ENCODE measurements at places on chromosomes 5 and 9.

DNA sequence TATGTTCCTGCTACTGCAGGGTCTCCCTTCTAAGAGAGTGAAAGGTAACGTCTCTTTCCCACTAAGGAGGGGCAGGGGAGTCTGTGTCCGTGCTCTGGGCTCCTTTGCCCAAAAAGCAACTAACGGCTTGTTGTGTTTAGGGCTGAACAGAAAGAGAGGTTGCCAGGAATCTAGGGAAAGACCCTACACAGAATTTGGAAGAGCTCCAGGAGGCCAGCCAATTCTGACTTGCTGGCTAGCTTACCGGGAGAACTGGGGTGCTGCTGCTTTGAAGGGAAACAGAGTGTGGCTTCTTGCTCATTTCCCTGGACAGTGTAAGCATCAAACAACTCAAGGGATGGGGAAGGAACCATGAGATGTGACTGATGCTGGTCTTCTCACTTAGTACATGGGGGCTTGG, 176.1 kb downstream of the GADD45G start:
- DNase-seq: no peak

GRCh38 chr9:109354190-109354589, 33.3 kb upstream of the EPB41L4B start:
- DNase-seq: no peak

GRCh38 chr9:3528451-3528850, 2.6 kb upstream of the RFX3 start:
- DNase-seq: peak; percentile 41

- no peak for DNase-seq
Measured at GRCh38 chr9:131688377-131688776, 51.5 kb downstream of the RAPGEF1 start.

- no peak for DNase-seq
Measured at GRCh38 chr5:122424132-122424531, 112.1 kb downstream of the SNCAIP start.

- no peak for DNase-seq
Measured at GRCh38 chr5:32108167-32108566, 66.0 kb downstream of the GOLPH3 start.

GRCh38 chr9:121774715-121775613, 123.5 kb downstream of the DAB2IP start:
- no peak for DNase-seq

DNA sequence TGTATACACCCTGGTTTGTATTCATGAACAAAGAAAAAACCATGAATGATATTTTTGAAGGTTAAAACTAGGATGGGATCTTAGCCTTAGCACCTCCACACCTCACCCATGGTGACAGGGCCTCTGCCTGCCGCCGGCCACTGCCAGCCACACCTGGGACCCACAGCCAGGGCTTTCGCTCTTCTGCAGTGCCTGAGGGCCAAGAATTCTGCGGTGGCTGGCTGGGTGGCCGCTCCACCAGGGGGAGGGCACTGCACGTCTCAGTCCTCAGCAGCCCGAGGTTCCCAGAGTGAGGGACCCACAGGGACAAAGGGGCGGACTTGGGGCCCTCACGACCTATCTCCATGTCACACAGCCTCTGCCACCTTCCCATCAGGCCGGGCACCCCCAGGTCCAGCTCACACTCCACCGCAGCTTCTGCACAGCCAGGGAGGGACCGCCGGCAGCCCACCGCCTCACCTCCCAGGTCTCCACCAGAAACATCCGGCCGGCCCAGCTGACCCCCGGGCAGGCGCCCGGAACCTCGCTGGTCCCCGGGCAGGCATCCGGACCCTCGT, 6.9 kb downstream of the EXD3 start:
- DNase-seq: no peak

- DNase-seq: no peak
Measured at GRCh38 chr5:175377816-175378215, 66.2 kb downstream of the DRD1 start.

DNA sequence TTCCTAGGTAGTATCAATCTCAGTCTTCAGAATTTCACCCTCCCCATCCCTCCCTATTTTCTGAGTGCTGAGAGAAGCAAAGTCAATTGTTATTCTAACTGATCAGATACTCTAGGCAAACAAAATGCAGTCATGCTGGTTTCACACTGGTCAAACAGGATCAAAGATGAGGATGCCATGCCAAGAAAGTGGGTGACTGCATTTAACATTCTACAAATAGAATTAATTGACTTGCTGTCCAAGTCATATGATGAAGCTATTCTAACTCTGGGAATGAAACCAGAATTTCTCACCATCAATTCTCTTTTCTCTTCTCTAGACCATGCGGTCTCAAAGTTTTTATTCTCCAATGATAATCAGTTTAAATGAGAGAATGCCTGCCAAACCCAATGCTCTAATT, 112.5 kb downstream of the CTNND2 start:
- no peak for DNase-seq

GRCh38 chr9:107367727-107368502, 84.8 kb downstream of the RAD23B start:
- DNase-seq: no peak

- DNase-seq: no peak
Measured at GRCh38 chr9:118366228-118366627, 662.0 kb downstream of the TLR4 start.

GRCh38 chr5:95075111-95075510, 209.8 kb downstream of the MCTP1 start:
- no peak for DNase-seq

DNA sequence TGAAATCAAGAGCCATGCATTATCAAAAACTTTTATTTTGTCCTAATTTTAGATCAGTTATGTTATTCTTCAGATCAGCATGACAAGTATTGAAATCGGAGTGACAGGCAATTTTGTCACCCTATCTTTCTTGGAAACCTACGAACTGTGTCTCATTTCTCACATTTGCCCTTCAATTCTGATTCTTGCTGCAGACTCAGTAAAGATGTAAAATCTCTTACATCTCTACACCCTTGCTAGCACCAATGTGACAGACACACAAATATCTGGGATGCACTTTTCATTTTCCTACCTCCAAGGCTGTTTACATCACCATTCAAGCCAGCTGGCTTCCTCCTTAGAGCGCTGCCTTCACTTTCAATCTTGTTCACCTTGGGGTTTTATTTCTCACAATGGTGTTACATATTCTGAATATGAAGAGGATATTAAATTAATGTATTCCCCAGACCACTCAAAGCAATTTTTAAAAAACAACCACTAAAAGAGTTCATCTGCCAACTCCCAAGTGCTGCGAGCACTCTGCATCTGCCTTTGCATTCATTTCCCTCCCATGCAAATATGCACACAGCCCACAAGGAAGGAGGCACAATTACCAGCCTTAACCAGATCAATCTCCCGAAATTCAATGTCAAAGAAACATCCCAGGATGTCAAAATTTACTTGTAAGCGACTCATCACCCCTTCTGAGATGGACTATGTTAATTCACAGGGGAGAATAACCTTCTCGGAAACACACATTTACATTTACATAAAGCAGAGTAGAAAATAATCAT, 164.3 kb downstream of the ENC1 start:
- DNase-seq: no peak
